ENCODE measurements at places on chromosomes 3 and 15. TPM values are rescaled to one million over a fixed set of nuclear protein-coding genes. Genes with fewer than 3 reads are reported as not detected.

The ITIH4 gene
- 0.26 TPM for total RNA-seq

The SCAMP5 gene
- 0.29 TPM for total RNA-seq

The OR5K2 gene
- not detected for total RNA-seq

The ATP11B gene
- 86.9 TPM for total RNA-seq

The RTP3 gene
- not detected for total RNA-seq

The SLC6A11 gene
- total RNA-seq = not detected

The GPR149 gene
- not detected for total RNA-seq

The RYR3 gene
- 36.6 TPM for total RNA-seq

The HDC gene
- 2.1 TPM for total RNA-seq

The SH3GL3 gene
- 1.2 TPM for total RNA-seq

The GOLGA8T gene
- total RNA-seq = not detected

The LMOD3 gene
- total RNA-seq = not detected

The GRAMD1C gene
- total RNA-seq = 10.3 TPM

The ZNF860 gene
- 2.8 TPM for total RNA-seq

The SNTN gene
- total RNA-seq = not detected

The KNG1 gene
- total RNA-seq = not detected

The PROK2 gene
- total RNA-seq = not detected

The GNAT1 gene
- total RNA-seq = not detected

The LRRC3B gene
- not detected for total RNA-seq

The LYZL4 gene
- total RNA-seq = not detected

The GRK7 gene
- not detected for total RNA-seq

The TM4SF18 gene
- total RNA-seq = 14.7 TPM

The AGBL1 gene
- total RNA-seq = not detected

The SEC62 gene
- 195 TPM for total RNA-seq

The FBXO45 gene
- total RNA-seq = 5.0 TPM

The NME9 gene
- 5.0 TPM for total RNA-seq

The SLC38A3 gene
- not detected for total RNA-seq

The APOD gene
- total RNA-seq = 8.5 TPM

The C3orf38 gene
- 12.4 TPM for total RNA-seq

The SLC51A gene
- not detected for total RNA-seq

The CDCP1 gene
- 5.6 TPM for total RNA-seq

The IMP3 gene
- 32.9 TPM for total RNA-seq

The LDHAL6B gene
- not detected for total RNA-seq

The WWTR1 gene
- 118 TPM for total RNA-seq

The GLDN gene
- total RNA-seq = 4.9 TPM

The RAD51 gene
- not detected for total RNA-seq

The NEO1 gene
- total RNA-seq = 11.5 TPM

The CCR1 gene
- total RNA-seq = 0.77 TPM

The GUCA1C gene
- total RNA-seq = not detected

The STRIT1 gene
- not detected for total RNA-seq

The PIGX gene
- total RNA-seq = 26.4 TPM

The XIRP1 gene
- total RNA-seq = 0.06 TPM

Measured in uterus (tissue), 4 donors.